Umbilical cord (tissue), 2 donors: ENCODE measurements at places on chromosomes 1 and 21.
A peak's percentile ranks its signal among the peaks of the same experiment; 100 is the strongest.

GRCh38 chr1:212247179-212247721 is 38.0 kb upstream of the PPP2R5A start:
- DNase-seq, result peak; percentile 66

DNA sequence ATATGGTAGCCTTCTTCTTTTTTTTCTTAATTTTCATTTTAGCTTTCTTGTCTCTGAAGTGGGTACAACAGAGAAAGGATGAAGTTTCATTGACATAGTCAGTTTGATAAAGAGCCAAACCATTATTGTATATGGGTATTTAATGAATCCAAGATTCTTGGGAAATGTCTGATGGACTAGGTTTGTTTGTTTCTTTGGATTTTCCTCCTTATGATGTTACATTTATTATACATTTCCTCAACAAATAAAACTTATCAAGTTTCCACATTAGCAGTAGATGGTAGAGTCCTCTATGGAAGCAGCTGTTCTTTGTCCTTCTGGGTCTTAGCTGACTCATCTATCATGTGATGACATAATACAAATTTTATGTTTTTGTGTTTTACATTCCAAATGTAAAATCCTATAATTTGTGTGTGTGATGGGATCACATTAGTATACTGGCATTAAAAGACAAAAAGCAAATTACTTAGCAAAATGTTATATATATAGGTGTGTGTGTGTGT is 6.0 kb downstream of the COL24A1 start:
- no peak for DNase-seq

GRCh38 chr1:63600248-63600647 is 7.0 kb downstream of the PGM1 start:
- no peak for DNase-seq

DNA sequence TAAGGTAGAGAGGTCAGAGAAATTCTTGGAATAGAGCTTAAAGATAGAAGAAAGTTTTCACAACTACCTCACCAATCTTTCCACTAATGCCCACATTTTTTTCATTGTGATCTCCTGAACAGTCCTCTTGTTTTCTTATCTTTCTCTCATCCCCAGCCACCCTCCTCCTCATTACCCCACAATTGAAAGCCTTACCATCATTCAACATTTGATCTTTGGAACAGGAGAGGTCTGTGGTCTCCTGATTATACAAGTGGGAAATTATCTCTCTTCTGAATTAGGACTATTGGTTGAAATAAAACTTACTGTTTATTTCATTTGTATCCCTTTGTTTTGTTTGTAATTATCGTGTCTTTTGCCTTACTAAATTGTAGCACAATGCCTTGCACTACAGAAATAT is 29.6 kb downstream of the DNAH14 start:
- no peak for DNase-seq

GRCh38 chr1:211616231-211616964 is 37.4 kb upstream of the SLC30A1 start:
- no peak for DNase-seq

DNA sequence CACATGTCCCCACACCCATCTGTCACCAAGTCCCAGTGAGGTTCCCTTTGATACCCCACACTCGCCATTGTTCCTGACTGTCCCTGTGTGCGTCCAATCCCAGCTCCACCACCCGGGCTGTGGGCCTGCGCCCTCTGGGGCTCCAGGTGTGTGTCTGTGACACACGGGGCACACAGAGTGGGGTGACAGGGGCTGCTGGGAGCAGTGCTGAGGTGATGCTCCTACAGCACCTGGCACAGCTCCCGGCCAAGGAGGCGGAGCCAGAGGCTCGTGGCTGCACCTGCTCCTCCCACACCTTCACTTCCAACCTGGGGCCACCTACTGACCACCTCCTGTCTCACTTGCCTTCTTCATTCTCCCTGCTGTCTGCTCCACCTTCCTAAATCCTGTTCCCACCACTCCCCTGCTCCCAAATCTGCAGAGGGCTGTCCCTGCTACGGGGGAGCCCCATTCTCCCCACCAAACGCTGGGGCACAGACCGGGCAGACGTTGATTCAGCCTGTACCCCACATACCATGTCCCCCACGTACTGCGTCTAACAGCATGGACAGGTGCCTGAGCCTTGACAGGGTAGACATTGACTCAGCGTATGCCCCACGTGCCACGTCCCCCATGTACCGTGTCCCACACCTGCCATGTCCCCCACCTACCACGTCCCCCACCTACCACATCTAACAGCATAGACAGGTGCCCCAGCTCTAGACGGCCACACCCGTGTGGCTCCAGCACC is 16.4 kb downstream of the WDR4 start:
- DNase-seq, result no peak

DNA sequence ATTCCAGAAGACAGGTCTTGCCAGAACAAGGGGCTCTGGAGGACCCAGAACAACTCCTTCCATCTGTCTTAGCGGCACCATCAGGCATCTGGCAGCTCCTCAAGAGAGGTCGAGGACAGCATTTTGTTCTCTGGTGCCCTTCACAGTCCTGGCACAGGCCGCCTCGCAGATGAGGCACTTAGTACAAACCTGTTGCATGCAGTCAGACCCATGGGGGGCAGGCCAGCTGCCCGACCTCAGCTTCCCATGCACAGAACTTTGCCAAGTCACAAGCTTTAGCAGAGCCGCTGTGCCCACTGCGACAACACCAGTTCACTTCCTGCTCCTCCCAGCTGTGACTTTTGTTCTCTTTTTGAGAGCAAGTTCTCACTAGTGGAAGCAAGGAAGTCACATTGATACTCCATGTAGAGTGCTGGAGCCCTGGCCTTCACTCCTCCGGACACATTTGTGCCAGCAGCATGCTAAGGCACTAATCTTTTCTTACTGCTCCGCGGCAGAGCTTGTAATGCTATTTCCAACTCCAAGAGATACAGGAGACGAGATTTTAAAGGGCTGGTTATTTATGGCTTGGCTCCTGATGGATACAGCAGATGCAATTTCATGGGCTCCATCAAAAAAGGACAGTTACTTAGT is 44.6 kb downstream of the HMGB4 start:
- no peak for DNase-seq

DNA sequence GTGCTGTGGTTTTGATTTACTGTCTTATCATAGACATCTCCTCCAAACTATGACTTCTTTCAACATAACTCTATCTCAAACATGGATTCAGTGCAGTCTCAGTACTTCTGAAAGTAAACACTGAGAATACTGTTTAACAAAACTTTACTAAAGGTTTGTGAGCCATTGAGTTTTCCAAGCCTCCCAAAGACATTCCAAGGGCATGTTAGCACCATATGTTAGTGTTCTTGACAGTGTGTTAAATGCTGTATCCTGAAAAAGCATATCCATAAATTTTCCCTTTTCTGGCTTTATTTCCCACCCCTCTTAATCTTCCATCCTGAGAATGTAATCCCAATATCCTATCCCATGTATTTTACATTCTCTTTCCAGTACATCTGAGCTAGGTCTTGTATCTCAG is 446.8 kb upstream of the CXADR start:
- DNase-seq, result no peak

DNA sequence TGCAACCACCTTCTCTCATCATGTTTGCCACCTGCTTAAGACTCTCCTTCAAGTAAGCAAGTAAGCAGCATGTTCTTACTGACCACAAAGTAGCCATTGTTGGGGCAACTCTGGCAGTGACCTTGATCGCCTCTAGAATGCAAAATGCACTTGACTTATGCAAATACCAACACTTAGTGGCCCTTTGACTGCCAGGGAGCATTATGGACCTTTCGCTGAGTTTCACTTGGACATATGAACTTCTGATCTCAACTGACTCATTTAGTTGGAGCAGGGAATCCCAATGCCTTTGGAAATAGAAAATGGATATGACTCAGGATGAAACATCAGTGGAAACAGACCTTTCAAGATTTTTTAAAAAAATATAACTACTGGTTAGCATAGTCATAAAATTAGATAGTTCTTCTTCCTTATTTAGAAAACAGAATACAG is 6.1 kb upstream of the PLA2G5 start:
- peak; percentile 75 for DNase-seq

- DNase-seq, result no peak
Measured at GRCh38 chr1:57518496-57518895, 94.6 kb upstream of the DAB1 start.

- DNase-seq, result no peak
Measured at GRCh38 chr1:80523861-80524260, 1276.9 kb upstream of the ADGRL2 start.

GRCh38 chr1:11654137-11654938 is at the start of the genes FBXO2 and FBXO44:
Gene FBXO2, minus strand, starts transcription at chr1:11654429. Its CDS starts 89 bp downstream, at chr1:11654340.
Gene FBXO44, plus strand, starts transcription at chr1:11654877. Its CDS starts 959 bp downstream, at chr1:11655836.
- DNase-seq, result no peak

GRCh38 chr1:40394491-40395172 is 21.1 kb downstream of the SMAP2 start:
- no peak for DNase-seq

DNA sequence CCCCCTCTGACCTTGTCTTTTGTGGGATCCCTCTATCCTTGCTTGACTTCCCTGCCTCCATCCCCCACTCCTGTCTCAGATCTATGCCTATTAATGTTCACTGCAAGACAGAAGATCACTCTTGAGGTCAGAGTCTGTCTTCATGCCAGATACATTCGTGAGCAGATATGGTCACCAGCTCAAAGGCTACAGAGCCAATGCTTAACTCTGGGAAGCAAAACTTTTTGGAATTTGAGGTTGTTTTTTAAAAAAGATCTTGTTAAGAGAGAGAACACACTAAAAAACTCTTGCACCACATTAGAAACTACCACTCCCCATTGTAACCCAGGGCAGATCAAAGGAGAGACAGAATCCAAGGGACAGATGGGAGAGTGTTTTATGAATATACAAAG is 17.1 kb upstream of the A3GALT2 start:
- peak; percentile 66 for DNase-seq

GRCh38 chr1:14149431-14149830 is 449.1 kb upstream of the KAZN start:
- no peak for DNase-seq

- no peak for DNase-seq
Measured at GRCh38 chr1:166868639-166869038, 7.4 kb downstream of the TADA1 start.

DNA sequence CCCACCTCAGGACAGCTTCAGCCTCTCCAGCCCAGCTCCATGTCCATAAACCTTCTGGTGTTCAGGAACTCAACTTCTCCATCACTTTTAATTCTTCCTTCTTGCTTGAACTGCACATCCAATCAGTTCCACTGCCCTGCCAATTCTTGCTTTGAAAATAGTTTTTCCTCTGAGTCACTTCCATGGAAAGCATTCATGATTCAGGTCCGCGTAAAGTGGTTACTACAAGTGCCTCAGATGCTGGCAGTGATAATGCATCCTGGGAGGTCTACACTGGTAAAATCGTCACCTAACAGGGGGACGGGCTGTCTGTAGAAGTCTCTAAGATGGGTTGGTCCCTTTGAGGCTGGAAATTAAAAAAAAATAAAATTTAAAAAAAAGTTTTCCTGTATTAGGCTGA is 25.9 kb upstream of the RCAN1 start:
- no peak for DNase-seq

DNA sequence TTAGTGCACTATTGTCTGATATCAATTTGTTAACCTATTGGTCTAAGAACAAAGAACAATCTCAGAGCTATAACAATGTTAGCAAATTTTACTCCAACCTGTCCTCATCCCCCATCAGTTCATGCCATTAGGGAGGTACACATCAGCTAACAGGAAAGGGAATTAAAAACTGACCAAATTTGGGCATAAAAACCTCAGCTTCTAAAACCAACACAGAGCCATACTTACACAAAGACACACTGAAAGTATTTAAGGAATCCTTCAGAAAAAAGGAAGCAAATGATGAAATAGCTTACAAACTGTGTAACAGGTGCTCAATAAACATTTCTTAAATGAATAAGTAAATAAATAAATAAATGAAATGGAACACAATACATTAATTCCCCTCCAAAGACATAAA is 89.2 kb downstream of the TTLL7 start:
- no peak for DNase-seq

GRCh38 chr1:114093624-114094362 is 59.9 kb downstream of the SYT6 start:
- no peak for DNase-seq

DNA sequence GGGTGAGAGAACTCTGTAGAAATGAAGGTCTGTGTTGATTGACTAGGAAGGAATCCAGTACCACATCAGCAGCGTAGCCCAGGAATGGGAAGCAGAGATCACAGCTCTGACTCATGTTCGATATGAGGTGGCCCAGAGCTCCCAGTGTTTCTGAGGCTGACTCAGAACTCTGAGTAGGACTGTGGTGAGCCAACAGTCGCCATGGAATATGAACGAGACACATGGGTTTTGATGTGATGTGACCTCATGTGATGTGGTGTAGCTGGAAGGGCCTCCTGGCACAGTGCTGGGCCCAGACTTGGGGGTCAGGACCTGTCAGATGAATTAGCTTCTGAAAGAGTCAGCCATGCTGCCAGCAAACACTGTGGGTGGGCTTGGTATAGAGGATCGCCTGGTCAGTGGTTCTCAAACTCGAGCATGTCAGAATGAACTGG is 237.0 kb downstream of the MRPL39 start:
- no peak for DNase-seq

DNA sequence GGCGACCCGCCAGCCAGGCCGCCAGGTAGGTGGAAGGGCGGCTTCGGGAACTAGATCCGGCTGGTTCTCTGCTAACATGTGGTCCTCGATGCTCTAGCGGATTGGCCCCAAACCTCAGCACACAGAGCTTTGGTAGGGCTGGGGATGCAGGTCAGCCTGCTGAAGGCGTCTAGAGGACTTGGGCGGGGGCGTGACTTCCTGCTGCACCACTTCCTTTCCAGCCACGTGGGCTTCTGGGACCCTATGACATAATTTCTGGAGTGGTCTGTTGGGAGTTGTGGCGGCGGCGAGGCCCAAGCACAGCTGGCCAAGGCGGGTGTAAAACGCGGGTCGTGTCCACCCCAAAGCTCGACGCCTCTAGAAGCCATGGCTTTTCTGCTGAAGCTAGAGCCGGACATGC is 124.5 kb downstream of the ATF6 start:
- no peak for DNase-seq

DNA sequence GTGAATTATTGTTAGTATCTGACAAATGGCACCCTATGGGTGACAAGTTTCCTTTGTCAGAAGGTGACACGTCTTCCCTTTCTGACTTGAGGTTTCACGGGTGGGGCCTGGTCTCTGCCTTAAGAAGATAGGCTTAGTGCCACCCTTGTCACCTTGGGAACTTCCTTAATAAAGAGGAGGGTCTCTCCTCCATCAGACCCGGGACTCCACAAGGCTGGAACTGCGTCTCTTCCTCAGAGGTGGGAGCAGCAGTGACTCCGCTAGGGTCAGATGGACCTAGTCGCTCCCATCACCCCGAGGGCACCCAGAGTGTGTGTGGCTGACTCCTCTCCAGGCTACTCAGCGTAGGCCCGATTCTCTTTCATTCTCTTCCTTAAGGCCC is 774 bp upstream of the WDTC1 start:
- no peak for DNase-seq

DNA sequence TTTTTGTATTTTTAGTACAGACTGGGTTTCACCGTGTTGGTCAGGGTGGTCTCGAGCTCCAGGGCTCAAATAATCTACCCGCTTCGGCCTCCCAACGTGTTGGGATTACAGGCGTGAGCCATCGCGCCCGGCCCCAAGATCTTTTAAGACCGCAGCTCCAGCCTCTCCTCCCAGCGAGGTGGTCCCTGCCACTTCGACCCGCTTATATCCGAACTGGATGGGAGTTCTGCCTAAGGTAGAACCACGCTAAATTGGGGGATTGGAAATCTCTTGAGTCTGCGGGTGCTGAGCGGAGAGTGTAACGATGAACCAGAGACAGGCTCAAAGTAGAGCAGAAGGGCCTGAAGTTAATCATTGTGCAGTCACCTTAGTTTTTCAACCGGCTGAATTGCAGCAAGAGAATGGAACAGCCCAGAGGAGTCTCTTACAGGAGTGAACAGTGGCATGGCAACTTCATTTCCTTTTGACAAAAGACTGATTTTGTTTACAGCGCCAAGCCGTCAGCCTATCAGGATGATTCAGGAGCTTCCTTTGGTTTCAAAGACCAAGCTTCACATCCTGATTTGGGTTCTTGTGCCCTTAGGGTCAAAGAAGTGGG is 726 bp upstream of the CYB5R1 start:
- peak; percentile 12 for DNase-seq
